Femur (tissue), 1 donor: ENCODE measurements at places on chromosomes 16 and 17.

GRCh38 chr17:1077581-1077985, 80.7 kb downstream of the TIMM22 start:
- DNase-seq = no peak

- no peak for DNase-seq
Observed at GRCh38 chr16:19659554-19659953, 58.5 kb downstream of the KNOP1 start.

DNA sequence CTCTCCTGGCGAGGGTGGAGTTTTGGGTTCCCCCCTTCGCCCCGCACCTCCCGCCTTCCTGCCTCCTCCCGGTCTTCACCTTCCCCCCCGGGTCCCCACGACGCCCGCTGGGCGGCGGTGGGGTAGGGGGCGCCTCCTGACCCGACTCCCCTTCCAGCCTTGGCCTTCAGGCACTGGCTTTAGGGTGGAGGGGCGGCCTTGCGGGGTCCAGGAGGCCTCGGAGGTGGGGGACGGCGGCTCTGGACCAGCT, 2.4 kb downstream of the SLC16A3 start:
- DNase-seq = no peak

- no peak for DNase-seq
Observed at GRCh38 chr16:14602443-14602963, 27.6 kb downstream of the PARN start.

DNA sequence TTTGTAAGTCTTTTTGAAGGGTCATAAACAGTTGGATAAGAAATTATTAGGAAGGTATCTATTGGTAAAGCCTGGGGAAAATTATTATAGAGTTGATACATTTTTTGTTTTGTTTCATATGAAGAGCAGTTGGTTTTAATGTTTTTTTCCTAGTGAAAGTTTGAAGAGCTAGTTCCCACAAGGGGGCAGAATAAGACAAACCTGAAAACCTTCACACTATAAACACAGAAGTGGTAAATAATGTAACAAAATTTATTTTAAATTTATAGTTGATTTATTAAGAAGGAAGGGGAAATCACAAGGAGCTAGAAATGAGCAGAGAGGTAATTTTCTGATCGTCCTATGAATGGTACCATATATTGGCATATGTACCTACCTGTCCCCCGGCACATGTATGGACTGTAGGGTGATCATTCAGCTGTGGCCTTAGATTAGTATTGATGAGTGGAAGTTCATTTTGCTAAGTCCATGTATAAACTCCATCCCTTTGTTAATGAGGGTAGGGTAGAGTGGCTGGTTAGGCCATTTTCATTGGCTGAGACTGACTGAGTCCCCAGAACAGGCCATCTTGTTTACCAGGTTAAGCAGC, 116.3 kb downstream of the TANC2 start:
- no peak for DNase-seq

DNA sequence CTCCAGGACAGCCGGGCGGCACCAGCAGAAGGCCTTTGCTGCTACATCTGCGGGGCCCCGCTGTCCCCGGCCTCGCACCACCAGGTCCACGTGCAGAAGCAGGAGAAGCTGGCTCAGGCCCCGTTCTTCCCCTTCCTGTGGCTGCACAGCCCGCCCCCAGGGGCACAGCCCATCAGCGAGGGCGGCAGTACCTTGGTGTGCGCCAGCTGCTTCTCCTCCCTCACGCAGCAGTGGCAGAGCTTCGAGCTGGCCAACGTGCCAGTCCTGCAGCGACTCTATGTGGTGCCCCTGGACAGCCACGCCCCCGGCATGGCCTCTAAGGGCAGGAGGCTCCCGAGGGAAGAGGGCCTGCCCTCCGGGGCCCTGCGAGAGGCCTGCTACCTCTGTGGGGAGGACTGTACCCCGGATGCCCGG, 58.3 kb upstream of the CIBAR2 start:
- DNase-seq = peak; percentile 50
